DMS79 (cell line): ENCODE measurements at places on chromosomes 13 and 19.

DNA sequence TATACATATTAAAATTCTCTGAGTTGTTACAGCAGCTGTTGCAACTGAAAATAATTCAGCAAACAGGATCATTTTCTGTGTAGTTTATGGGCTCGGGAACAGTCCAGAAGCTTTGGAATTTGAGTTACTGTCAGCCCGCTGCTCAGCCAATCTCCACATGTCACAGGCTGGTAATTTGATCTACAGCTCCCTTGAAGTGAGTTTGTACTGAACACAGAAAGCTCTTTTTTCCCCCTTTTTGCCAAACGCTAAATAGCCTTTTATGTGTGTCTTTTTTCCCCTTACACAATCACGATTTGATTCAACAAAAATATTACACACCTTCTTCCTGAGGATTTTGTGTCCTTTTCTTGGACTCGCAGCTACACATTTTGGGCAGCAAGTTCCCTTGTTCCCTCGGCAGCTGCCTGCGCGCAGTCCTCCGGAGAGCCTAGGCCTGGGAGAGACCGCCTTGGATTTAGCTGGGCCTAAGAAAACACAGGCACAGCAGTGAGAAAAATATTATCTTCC, 371.4 kb downstream of the KCNRG start:
- no peak for DNase-seq

GRCh38 chr19:48751845-48752495, 471 bp downstream of the FUT1 start:
- no peak for DNase-seq

DNA sequence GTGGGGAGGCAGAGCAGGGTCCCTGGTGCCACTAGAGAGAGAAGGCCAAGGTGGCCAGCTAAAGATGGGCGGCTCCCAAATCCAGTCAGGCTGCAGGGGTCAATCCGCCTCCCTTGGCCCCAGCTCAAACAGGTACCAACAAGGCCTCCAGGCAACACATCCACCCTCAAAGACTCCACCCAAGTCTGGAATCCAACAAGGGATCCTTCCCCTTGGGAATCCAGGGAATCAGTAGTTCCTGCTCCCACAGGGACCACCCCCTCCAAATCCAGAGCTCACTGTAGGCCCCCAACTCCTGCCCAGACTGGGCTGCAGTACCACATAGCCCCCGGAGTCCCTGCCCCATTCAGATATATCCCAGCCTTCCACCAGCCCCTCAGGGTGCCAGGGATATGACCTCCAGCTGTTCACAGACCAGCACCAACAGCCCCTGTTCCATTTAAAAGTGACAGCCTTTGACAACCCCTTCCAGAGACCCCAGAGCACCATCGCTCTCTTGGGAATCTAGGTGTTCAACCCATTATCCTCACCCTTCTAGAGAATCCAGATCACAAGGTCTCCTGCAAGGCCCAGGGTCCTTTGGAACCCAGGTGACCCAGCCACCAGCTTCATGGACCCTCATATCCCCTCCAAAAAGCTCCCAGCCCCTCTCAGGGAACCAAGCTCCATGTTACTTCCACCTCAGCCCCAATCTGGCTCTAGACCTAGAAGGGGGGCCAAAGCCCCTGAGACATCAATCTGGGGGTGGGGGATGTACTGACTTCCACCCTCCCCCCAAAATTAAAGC, 3.2 kb downstream of the ERF start:
- no peak for DNase-seq

GRCh38 chr13:43935878-43936277, 56.2 kb downstream of the LACC1 start:
- no peak for DNase-seq

DNA sequence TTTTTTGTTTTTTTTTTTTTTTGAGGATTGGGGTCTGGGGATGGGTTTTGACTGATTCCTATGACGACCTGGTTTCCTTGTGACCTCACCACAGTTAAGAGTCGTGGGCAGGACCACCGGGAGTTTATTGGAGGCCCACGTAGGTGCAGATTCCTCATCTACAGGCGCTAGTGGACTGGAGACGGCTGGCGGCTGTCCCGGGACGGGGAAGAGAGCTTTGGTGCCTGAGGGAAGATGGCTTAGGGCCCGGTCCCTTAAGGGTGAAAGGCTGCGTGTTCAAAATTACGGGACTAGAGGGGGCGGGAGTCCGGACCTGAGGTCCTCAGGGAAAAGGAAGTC, 682 bp upstream of the TEAD2 start:
- no peak for DNase-seq

- DNase-seq, result no peak
Observed at GRCh38 chr13:107258599-107259187, 690.8 kb upstream of the ARGLU1 start.

- no peak for DNase-seq
Observed at GRCh38 chr13:42396901-42397655, 125.1 kb downstream of the AKAP11 start.
